GM12864 (cell line): ENCODE measurements at places on chromosomes 4 and X.

- DNase-seq = no peak
Observed at GRCh38 chr4:25075129-25075528, 44.4 kb upstream of the LGI2 start.

DNA sequence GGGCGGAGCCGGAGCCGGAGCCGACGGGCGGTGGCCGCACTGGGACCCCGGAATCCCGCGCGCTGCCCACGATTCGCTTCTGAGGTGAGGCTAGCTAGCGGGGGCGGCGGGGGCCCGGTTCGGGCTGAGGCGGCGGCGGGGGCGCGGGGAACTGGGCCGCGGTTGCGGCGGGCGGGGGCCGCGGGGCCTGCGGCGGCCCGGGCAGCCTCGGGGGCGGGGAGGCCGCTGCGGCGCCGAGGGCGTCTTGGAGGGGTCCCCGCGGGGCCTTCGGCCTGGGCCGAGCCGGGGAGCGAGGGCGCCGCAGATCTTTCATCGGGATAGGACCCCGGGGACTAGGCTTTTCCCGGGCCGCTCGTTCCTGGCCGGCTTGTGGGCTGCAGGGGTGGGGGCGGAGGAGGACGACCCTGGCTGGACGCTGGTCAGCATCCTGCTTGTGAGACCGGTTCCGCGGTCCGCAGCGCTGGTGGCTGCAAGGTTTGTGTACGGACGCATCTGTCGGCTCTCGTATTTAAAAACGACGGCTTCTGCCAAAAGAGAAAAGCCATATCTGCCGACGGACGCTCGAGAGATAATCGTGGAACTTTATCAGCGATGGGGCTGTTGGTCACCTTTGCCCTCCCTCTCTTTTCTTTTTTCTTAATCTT, 419 bp downstream of the ADD1 start:
- DNase-seq = no peak

- no peak for DNase-seq
Observed at GRCh38 chr4:1887052-1887451, 15.9 kb downstream of the NSD2 start.

- no peak for DNase-seq
Observed at GRCh38 chr4:94410678-94411206, 41.0 kb upstream of the PDLIM5 start.
